Effector CD4-positive, alpha-beta T cell (primary cell): ENCODE measurements at places on chromosomes 7 and 10.

DNA sequence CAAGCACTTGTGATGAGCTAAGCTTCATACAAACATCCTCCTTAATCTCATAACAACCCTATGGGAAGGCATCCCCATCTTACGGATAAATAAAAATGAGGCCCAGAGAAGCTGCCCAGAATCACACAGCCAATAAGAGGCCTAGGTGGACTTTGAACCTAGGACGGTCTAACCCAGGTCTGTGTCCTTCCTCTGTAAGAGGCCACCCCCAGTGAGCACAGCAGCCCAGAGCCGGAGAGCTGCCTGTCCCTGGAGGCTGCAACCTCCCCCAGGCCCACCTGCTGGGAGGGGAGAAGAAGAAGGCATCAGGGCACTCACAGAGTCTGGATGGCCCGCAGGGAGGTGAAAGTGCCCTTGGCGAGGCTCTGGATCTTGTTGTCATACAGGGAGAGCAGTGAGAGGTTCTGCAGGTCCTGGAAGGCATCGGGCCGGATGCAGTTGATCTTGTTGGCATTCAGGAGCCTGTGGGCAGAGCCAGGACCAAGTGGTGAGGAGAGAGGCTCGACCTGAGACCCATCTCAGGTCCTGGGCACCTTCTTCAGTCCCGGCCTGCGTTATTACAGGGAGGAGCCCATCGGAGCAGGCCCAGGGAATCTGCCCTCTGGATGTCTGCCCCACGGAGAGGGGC lies 129.6 kb downstream of the SLIT1 start:
- DNase-seq, result no peak

DNA sequence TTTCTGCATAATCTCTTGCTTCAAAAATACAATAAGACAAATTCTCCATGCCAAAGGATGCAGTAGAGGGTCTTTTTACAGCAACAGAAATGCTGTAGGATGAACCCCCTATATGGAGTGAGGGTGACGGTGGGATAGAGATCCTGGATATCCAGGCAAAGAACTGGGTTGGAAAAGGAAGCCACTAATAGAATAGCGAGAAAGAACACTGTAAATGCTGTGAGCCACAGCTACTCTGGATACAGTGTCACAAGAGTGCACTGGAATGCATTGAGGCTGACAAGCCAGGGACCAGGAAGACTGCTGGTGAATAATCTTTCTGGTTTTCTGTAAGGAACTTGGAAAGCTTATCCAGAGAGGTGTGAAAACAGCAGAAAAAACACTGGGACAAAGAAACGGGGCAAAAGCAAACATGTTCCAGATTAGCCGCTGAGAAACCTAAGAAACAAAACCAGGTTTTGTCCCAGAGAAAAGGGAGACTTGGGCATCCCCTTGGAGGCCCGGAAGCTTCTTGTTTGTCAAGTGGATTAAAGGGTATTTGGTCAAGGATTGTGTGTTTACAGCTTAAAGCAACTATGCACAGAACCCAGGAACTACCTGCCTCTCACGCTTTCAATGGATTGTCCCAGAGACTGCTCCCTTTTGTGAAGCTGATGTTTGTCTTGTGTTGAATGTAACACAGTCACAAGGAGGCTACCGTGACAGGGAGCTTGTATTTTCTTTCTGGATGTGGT lies 6.2 kb upstream of the MSMB start:
- DNase-seq, result no peak

DNA sequence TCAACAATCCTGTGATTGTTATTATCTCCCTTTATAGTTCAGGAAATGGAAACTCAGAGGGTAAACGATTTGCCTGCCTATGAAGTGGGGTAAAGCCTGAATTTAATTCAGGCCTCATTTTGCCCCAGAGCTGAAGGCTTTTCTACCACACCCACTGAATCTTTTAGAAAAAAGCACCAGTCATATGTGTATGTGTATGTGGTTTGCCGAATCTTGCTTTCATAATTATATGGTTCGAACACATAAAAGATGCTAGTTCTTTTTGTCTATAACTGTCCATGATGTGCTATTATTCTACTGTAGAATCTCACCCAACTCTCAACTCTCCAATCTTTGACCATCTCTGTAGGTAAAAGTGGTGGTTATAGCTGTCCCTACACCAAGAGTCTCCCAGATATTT lies 83.6 kb downstream of the MYOF start:
- DNase-seq, result no peak

DNA sequence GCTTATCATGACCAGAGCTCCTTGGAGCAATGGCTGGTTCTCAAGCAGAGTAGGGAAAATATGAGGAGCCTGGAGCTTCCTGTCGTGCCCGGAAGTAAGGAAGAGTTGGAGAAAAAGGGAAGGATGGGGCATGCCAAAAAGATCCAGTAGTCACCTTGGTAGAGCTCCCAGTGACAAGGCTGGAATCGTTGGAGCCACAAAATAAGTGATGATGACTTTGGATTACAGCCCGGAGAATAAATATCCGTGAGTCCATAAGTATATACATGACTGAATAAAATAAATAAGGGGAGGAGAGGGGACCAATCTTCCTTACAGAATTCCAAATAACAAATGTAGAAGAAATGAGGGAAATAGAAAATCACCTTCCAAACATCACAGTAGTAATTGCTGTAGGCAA lies 29.3 kb downstream of the LMTK2 start:
- DNase-seq, result no peak

DNA sequence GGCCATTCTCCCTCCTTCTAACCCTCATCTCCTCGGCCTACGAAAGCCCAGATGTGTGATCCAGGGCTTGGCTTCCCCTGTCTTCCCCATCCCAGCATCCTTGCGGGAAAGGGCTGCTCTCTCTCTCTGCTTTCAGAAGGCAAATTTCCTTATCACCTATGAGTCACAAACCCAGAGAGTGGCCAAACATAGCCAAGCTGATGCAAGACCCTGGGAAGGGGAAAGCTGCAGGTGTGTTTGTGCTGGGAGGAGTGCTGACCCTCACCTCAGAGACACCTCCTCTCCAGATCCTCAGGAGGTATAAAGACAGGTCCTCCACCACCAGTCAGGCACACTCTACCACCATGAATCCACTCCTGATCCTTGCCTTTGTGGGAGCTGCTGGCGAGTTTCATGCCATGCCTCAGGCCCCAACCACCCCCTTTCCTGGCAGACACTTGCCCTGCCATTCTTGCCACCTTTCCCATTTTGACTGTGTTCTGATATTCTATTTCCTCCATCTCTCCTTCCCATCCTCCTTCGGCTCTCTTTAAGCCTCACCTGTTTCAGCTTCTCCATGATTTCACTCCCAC lies 10.6 kb upstream of the PRSS2 start:
- no peak for DNase-seq

- DNase-seq, result no peak
Measured at GRCh38 chr10:118234683-118235082, 107.4 kb downstream of the FAM204A start.

DNA sequence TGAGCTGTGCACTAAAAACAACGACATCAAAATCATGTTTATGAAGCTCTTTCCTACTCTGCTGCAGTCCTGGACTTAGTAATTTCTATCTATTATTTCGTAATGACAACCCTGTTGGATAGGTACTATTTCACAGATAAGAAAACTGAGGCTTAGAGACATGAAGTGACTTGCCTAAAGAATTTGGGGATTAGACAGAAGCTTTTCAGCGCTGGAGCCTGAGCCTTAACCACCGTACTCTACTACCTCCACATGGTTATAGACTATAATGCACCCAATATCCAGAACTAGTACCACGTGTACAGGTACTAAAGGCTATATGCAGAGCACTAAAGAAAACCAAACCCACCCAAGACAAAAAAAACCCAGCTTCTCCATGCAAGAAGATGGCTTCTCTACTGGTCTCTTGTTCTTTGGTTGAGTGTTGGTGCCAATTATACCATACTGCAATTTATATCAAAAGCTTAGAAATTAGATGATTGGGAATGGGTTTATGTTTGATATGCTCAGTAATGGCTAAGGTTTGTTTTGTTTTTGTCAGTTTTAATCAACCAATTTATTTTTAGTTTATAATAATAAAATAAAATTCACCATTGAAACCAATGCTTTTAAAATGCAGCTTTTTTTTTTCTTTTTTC lies 6.5 kb upstream of the SNX10 start:
- DNase-seq, result no peak

DNA sequence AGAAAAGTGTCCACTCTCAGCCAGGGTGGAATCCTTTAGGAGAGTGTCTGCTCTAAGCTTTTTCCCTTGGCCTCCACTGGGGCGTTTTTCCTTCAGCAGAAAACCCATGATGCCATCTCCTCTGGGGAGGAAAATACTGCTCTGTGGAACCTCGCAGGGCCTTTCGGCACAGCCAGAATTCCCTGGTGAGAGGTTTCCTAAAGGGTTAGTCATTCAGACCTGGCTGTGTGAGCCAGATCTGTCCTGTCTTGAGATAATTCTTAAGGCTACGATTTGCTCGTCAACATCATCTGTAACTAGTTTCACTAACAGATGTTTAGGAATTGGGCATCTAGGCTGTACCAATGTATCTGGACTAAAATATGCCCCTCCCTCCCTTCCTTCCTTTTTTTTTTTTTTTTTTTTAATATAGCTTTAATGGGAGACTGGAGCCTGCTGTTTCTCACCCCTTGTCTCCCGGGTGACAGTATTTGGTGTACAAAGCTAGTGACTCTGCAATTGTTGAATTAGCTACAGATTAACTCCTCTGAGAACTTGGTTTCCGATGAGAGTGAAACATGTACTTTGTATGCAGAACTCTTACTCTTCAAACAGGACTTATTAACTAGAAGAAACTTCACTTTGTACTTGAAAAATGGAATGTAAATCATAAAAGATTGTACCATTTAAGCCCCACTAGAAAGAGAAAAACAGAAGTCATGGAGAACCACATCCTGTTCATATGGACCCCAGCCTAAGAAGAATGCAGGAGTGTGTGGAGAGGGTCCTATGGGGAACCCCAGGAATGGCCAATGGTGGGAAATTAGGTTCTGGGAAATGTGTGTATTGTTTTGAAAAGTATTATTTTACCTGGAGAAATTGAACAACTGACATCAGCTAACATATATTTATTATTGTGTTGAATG lies 230.9 kb downstream of the CAMK1D start:
- no peak for DNase-seq

DNA sequence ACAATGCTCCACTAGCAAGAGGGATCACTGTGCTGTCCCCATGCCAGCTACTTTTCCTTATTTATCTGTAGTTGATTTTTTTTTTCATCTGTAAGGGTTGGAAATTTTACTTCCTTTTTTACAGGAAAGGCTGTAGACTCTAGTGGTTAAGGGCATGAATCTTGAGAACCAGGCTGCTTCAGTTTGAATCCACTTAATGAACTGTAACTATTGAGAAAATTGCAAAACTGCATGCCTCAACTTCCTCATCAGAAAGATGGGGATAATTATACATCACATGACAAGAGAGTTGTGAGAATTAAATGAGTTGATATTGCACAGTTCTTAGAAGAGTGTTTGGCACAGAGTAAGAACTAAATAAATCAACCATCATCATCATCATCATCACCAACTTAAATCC lies 106.4 kb upstream of the GSDME start:
- no peak for DNase-seq

DNA sequence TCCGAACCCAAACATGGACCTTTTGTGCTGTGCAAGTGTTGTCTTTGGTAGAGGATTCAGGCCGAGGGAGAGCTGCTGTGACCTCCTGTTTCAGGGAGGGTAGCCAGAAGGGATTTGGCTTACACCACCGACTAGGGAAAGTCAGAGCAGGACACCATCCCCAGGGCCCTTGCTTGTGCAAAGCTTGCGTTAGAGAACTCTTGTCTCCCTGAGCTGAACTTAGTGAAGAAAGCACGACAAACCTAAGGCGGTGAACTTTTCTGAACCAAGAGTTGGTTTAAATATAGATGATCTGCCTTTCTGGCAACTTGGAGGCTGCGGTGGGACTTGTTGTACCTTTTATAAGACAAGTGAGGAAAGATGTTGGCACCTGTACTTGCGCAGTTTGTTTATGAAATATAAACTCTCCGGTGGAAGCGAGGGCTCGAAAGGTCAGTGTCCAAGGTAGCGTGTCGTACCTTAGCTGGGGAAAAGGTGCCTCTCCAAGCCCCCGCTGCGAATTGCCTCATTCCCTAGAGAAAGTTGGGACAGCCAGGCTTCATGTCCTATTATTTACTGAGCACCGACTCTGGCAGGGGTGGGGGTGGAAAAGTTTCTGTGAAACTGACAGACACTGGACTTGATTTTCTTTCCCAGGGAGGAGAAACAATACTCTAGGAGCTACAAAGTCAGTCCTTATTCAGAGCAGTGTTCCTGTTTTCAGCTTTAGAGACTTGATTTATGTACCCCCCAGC lies 31.6 kb downstream of the WBP1L start:
- DNase-seq, result no peak

GRCh38 chr7:151814400-151815009 lies 62.4 kb downstream of the PRKAG2 start:
- no peak for DNase-seq

DNA sequence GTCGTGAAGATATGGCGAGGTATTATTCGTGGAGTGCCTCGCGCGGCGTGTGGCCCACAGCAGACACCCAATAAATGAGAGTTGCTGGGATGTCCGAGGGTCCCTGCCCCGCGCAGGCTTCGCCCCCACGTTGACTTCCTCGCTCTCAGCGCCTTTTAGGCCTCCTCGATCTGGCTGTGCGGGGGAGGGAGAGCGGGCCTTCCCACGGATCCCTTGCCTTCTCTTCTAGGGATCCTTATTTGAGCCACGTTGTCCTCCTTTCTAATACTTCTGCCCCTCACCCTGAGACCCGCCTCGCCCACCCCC lies 660 bp downstream of the VCL start:
- DNase-seq, result no peak

DNA sequence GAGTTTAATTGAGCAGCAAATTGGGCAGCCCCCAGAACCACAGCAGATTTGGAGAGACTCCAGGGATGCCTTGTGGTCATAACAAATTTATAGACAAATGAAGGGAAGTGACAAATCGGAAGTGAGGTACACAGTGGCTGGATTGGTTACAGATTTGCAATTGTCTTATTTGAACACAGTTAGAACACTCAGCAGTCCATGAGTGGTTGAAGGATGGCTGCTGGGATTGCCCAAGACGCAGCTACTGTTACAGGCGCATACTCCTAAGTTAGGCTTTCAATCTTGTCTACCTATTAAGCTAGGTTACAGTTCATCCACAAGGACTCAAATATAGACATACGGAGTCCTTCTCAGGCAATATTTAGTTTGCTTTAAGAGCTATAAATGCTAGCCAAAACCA lies 7.4 kb downstream of the ACADSB start:
- no peak for DNase-seq

GRCh38 chr10:102802920-102803534 lies 34.2 kb downstream of the CYP17A1 start:
- DNase-seq, result no peak

- no peak for DNase-seq
Measured at GRCh38 chr10:47160967-47161366, 139.0 kb upstream of the GDF10 start.

DNA sequence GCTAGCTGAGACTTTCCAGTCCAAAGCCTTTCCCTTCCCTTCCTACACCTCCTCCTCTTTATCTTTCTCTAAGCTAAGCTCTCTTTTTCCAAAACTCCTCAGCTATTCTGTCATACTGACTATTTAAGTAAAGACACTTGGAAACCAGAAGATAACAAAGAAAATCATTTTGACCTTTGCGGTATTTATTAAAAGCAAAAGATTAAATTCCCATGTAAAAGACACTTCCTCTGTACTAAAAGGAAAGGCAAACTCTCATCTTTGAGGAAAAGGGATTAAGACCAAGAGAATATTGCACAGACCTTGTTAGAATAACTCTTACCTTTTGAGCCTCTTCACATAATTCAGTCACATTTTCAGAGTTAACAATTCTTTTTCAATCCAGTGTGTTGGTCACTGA lies 15.8 kb downstream of the ST8SIA6 start:
- no peak for DNase-seq
